ENCODE measurements at places on chromosomes 7 and 10.

- no peak for DNase-seq
Measured at GRCh38 chr7:150722431-150722931, 6.1 kb downstream of the GIMAP1 start.

DNA sequence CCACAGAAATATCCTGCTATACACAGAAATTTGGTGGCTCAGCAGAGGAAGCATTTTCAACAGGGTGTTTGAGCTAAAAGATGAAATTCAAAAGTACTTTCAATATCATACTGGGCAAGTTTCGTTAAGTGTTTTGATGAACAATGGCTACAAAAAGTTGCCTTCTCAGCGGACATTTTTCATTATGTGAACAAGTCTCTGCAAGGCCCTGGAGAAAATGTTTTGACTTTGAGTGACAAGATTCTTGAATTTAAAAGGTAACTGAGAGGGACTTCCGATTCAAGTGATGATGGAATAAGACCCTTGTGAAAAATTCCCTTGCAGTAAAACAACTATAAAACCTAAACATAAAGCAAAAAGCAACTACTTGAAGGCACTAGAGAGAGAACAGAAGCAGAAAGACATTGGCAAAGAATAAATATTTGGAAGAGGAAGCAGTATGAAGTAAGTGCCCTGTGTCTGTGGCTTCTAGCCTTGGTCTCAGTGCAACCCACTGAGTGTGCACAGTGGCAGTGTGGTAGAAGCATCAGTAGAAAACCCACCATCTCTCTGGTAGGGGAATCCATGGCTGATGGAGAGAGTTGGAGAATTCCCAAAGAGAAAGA is 62.5 kb upstream of the NAMPT start:
- DNase-seq = no peak

GRCh38 chr7:109322833-109323232 is 753.2 kb downstream of the DNAJB9 start:
- no peak for DNase-seq

GRCh38 chr7:27248427-27248806 is 5.8 kb downstream of the EVX1 start:
- no peak for DNase-seq

- no peak for DNase-seq
Measured at GRCh38 chr10:121942749-121943416, 15.1 kb upstream of the ATE1 start.

GRCh38 chr7:84372155-84372621 is 177.6 kb upstream of the SEMA3A start:
- no peak for DNase-seq

GRCh38 chr7:138608275-138608674 is 92.9 kb downstream of the SVOPL start:
- peak; percentile 10 for DNase-seq

Measured in stimulated activated CD4-positive, alpha-beta T cell treated with anti-CD3 and anti-CD28 coated beads, Interleukin-4, amount 100 ng/mL, for 24 hours (primary cell).